ENCODE measurements at places on chromosomes 4 and X. TPM values are rescaled to one million over a fixed set of nuclear protein-coding genes. Genes with fewer than 3 reads are reported as not detected.

- no peaks in the 10 kb centered on the region for H3K27me3 ChIP-seq
Measured at GRCh38 chrX:110786486-110786885, 9.1 kb downstream of the CHRDL1 start.

- H3K4me1 ChIP-seq, result no peaks in the 10 kb centered on the region
- H3K27ac ChIP-seq, result no peak overlapping the region
- H3K27me3 ChIP-seq, result peaks cover 31% of the 10 kb centered on the region
- no peaks in the 10 kb centered on the region for H3K36me3 ChIP-seq
- DNase-seq, result no peak
- no peak overlapping the region for H3K4me3 ChIP-seq
Measured at GRCh38 chr4:77438549-77438948, 167.1 kb upstream of the CXCL13 start.

- no peaks in the 10 kb centered on the region for H3K36me3 ChIP-seq
- H3K4me3 ChIP-seq, result no peak overlapping the region
- peak; percentile 11 for DNase-seq
Measured at GRCh38 chrX:115912372-115912897, 258.1 kb upstream of the AGTR2 start.

The ODAM gene
- total RNA-seq, result not detected

DNA sequence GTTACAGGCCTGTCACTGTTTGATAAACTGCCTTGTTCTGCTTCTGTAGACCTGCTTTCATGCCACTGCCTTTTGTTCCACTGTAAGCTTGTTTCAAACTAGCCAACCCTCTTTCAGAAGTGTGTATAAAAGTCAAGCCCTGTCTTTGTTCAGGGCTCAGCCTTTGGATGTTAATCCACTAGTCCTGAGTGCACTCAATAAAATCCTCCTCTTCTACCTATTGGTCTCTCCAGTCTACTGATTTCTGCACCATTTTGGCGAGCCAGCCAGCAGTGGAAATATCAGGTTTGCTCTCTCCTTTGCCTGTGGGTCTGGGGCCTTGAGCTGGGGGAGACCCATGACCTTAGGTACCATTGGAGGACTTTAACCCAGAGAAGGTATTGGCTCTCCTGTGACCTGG lies 901.6 kb upstream of the NDST4 start:
- H3K27ac ChIP-seq, result no peak overlapping the region
- H3K4me3 ChIP-seq, result no peak overlapping the region

The COL4A6 gene
- not detected for total RNA-seq

- no peak overlapping the region for H3K27ac ChIP-seq
- no peaks in the 10 kb centered on the region for H3K36me3 ChIP-seq
- H3K4me3 ChIP-seq, result no peak overlapping the region
- no peaks in the 10 kb centered on the region for H3K27me3 ChIP-seq
- no peaks in the 10 kb centered on the region for H3K4me1 ChIP-seq
- DNase-seq, result no peak
Measured at GRCh38 chrX:118675326-118675965, 52.0 kb upstream of the IL13RA1 start.

The CETN2 gene
- total RNA-seq, result 51.7 TPM

DNA sequence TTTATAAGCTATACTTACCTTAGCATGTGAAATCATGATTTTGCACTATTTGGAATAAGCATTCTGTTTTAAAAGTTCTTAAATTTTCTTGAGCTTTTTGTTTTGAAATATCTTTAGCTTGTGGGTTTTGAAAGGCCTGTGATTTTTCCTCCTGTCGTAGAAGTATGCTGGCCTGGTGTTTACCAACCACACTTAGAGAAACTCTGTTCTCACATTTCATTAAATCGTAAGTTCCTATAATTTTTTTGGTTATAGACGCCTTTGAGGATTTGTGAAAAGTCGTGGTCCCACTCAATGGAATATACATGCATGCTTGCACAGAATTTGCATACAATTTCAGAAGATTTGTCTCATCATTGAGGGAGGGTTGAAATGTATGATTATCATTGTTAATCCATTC lies 63.6 kb downstream of the PDLIM5 start:
- peaks cover 2% of the 10 kb centered on the region for H3K36me3 ChIP-seq
- no peak for DNase-seq
- H3K27me3 ChIP-seq, result no peaks in the 10 kb centered on the region
- H3K27ac ChIP-seq, result peak overlapping the region; percentile 65
- peaks cover 37% of the 10 kb centered on the region for H3K4me1 ChIP-seq
- no peak overlapping the region for H3K4me3 ChIP-seq

GRCh38 chr4:8608714-8609391 lies 16.3 kb downstream of the CPZ start:
- no peaks in the 10 kb centered on the region for H3K36me3 ChIP-seq
- H3K4me1 ChIP-seq, result no peaks in the 10 kb centered on the region
- no peak for DNase-seq
- no peak overlapping the region for H3K4me3 ChIP-seq

GRCh38 chrX:117743469-117744251 lies 372.9 kb downstream of the KLHL13 start:
- no peaks in the 10 kb centered on the region for H3K36me3 ChIP-seq
- peak; percentile 6 for DNase-seq
- H3K27ac ChIP-seq, result no peak overlapping the region

GRCh38 chrX:35670889-35671288 lies 127.3 kb upstream of the MAGEB16 start:
- no peak overlapping the region for H3K4me3 ChIP-seq
- DNase-seq, result no peak
- H3K27ac ChIP-seq, result no peak overlapping the region
- H3K4me1 ChIP-seq, result no peaks in the 10 kb centered on the region

DNA sequence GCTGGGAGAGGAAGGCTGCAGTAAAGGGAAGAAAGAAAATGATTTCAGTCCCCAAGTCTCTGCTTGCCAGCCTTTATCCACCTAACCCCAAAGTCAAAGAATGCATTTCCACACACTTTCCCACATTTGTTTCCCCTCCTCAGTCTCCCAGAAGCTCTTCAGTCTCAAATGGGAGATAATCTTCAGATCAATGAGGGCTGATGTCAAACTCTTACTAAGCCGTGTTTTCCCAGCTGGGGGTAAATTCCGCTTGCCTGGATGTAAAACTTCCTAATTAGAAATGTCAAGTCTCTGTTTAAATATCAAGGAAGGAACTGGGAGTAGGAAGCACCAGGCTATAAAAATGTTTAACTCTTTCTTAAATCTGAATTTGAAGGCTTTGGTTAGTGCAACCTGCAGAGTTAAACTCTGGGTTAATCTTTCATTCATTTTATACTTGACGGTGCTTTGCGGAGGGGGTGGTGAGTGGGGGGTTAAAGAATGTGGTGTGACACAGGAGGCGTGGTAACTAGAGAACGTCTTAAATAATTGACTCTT lies 601.4 kb upstream of the ACTRT1 start:
- H3K4me3 ChIP-seq, result no peak overlapping the region
- no peaks in the 10 kb centered on the region for H3K4me1 ChIP-seq
- DNase-seq, result no peak

The GAGE12J gene
- not detected for total RNA-seq

- no peak overlapping the region for H3K27ac ChIP-seq
- H3K4me1 ChIP-seq, result no peaks in the 10 kb centered on the region
- H3K27me3 ChIP-seq, result peaks cover 73% of the 10 kb centered on the region
Measured at GRCh38 chr4:13543032-13543838, 1.1 kb downstream of the NKX3-2 start.

- no peak overlapping the region for H3K4me3 ChIP-seq
- H3K36me3 ChIP-seq, result no peaks in the 10 kb centered on the region
- no peaks in the 10 kb centered on the region for H3K27me3 ChIP-seq
- no peak overlapping the region for H3K27ac ChIP-seq
Measured at GRCh38 chrX:97314345-97314744, 430.6 kb downstream of the RPA4 start.

The MAGEE1 gene
- total RNA-seq, result 1.1 TPM

GRCh38 chr4:107689912-107690587 lies 30.0 kb downstream of the PAPSS1 start:
- peak; percentile 94 for DNase-seq
- H3K27me3 ChIP-seq, result no peaks in the 10 kb centered on the region
- H3K27ac ChIP-seq, result peak overlapping the region; percentile 51
- no peak overlapping the region for H3K4me3 ChIP-seq
- 0 out of 2 replicates have a peak, but pooled peaks cover 8% of the 10 kb centered on the region for H3K36me3 ChIP-seq

GRCh38 chrX:48590203-48591103 lies 6.8 kb upstream of the WDR13 start:
- H3K36me3 ChIP-seq, result no peaks in the 10 kb centered on the region
- H3K27me3 ChIP-seq, result no peaks in the 10 kb centered on the region
- H3K27ac ChIP-seq, result peak overlapping the region; percentile 26
- no peak for DNase-seq
- no peak overlapping the region for H3K4me3 ChIP-seq
- H3K4me1 ChIP-seq, result peaks cover 15% of the 10 kb centered on the region

- no peak overlapping the region for H3K27ac ChIP-seq
- no peaks in the 10 kb centered on the region for H3K27me3 ChIP-seq
- peaks cover 14% of the 10 kb centered on the region for H3K4me1 ChIP-seq
- H3K4me3 ChIP-seq, result no peak overlapping the region
- no peak for DNase-seq
- no peaks in the 10 kb centered on the region for H3K36me3 ChIP-seq
Measured at GRCh38 chr4:48944756-48945241, 38.2 kb upstream of the OCIAD2 start.

DNA sequence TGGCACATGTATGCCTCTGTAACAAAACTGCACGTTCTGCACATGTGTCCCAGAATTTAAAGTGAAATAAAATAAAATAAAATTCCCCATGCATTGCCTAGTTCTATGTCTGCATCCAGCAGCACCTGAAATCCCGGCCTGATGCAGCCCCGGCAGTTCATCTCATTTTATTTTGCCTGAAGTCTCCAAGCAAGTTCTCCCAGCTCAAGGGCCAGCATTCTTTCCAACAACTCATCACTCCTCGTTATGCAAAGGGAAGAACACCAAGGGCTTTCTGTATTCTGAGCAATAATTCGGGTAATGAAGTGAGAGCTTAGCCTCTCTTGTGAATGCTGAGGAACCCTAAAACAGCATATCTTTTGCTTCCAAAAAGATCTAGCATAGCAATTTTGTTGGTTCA lies 2.7 kb downstream of the ENPP6 start:
- H3K27ac ChIP-seq, result no peak overlapping the region
- no peak overlapping the region for H3K4me3 ChIP-seq
- no peaks in the 10 kb centered on the region for H3K4me1 ChIP-seq
- DNase-seq, result no peak
- no peaks in the 10 kb centered on the region for H3K36me3 ChIP-seq

- H3K4me1 ChIP-seq, result peaks cover 32% of the 10 kb centered on the region
- H3K27me3 ChIP-seq, result no peaks in the 10 kb centered on the region
- H3K4me3 ChIP-seq, result peak overlapping the region; percentile 55
- H3K27ac ChIP-seq, result peak overlapping the region; percentile 84
- DNase-seq, result peak; percentile 98
- H3K36me3 ChIP-seq, result peaks cover 27% of the 10 kb centered on the region
Measured at GRCh38 chr4:55866290-55866907, 13.0 kb downstream of the EXOC1 start.

GRCh38 chr4:56857601-56858309 lies 36.3 kb upstream of the SPINK2 start:
- no peak overlapping the region for H3K4me3 ChIP-seq
- no peaks in the 10 kb centered on the region for H3K4me1 ChIP-seq
- peak; percentile 37 for DNase-seq
- no peaks in the 10 kb centered on the region for H3K36me3 ChIP-seq

- peaks cover 6% of the 10 kb centered on the region for H3K4me1 ChIP-seq
- no peaks in the 10 kb centered on the region for H3K36me3 ChIP-seq
- H3K4me3 ChIP-seq, result no peak overlapping the region
Measured at GRCh38 chr4:141078871-141079270, 54.4 kb downstream of the RNF150 start.

The PNCK gene
- total RNA-seq, result not detected

The PARM1 gene
- not detected for total RNA-seq

DNA sequence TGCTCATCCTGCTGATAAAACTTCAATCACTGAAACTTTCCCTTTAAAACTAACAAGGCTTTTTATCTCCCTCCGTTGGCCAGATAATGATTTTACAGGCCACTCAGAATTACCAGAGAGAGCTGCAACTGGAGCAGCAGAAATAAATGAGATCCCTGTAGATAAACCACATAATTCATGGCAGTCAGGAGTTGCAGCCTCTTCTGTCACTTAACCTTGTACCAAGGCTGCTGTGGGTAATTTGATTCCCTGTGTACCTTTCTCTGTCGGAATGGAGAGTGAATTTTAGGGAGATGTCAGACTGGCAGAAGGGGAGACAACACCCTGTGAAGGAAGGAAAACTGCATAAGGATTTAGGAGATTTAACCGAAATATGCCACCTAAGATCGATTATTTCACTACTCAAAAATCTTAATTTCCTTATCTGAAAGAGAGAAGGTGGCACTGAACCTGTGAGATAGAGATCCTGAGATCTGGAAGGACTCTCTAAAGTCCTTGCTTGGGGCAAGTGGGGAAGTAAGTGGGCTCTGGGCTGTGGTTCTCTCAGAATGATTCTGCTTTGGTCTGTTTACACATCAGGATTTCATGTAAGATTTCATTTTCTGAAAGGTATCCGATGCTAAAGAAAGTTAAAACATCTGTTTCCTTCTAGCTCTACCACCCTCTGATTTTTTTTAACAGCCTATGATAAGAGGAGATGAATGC lies 14.3 kb upstream of the TSPAN5 start:
- H3K4me1 ChIP-seq, result no peaks in the 10 kb centered on the region
- H3K36me3 ChIP-seq, result no peaks in the 10 kb centered on the region
- no peaks in the 10 kb centered on the region for H3K27me3 ChIP-seq
- no peak overlapping the region for H3K4me3 ChIP-seq
- H3K27ac ChIP-seq, result no peak overlapping the region
- DNase-seq, result no peak

The NSUN7 gene
- total RNA-seq, result not detected

DNA sequence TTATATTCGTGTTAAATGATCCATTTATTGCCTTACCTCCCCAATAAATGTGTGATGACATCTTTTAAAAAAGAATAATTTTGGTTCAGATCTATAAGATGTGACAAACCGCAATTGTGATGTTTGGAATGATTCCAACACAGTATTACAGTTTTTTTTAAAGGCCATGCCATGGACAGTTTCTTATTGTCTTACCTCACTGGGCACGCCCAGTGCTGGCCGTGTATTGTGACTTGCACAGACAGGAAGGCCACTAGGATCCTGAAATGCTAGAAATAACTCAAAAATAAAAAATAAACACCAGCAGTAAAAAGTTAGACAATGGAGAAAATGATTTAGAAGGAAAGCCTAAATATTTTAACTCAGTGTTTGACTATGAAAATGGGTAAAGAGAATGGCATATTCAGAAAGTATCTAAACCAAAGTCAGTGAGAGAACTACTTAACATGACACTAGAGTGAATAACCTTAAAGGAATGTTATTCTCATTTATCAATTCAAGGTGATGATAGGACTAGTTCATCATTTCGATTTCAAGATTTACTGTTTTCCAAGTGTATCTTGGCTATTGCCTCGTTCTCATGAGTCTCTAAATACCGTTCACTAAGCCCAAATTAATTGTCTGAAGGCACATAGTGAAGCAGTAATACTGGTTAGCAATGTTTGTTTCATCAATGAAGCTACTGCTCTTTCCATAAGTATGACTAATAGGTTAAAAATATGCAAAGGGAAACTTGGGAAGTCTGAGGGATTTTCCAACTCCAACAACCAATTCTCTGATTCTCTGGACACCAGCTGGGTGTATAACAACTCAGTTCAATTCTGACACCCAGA lies 46.1 kb upstream of the VEGFC start:
- peak overlapping the region; percentile 27 for H3K4me3 ChIP-seq
- H3K27ac ChIP-seq, result peak overlapping the region; percentile 54
- DNase-seq, result peak; percentile 70
- no peaks in the 10 kb centered on the region for H3K27me3 ChIP-seq

GRCh38 chr4:2273657-2274319 lies 11.9 kb upstream of the MXD4 start:
- H3K27me3 ChIP-seq, result no peaks in the 10 kb centered on the region
- H3K27ac ChIP-seq, result no peak overlapping the region
- no peak for DNase-seq
- no peaks in the 10 kb centered on the region for H3K4me1 ChIP-seq

- no peaks in the 10 kb centered on the region for H3K4me1 ChIP-seq
- no peak for DNase-seq
- no peaks in the 10 kb centered on the region for H3K36me3 ChIP-seq
- peaks cover 37% of the 10 kb centered on the region for H3K27me3 ChIP-seq
- H3K4me3 ChIP-seq, result no peak overlapping the region
Measured at GRCh38 chr4:24949970-24950369, 37.1 kb upstream of the CCDC149 start.

The RAB9B gene
- total RNA-seq, result 0.89 TPM

Data from GM23248 (cell line).